ENCODE measurements at places on chromosomes 13 and 19.

GRCh38 chr13:103284466-103284865 is 218.2 kb upstream of the SLC10A2 start:
- DNase-seq = no peak

- DNase-seq = no peak
Measured at GRCh38 chr19:4217429-4218264, 11.7 kb upstream of the EBI3 start.

GRCh38 chr13:74036373-74036772 is 97.8 kb downstream of the KLF12 start:
- DNase-seq = no peak

- DNase-seq = no peak
Measured at GRCh38 chr19:34969721-34970120, 5.7 kb upstream of the ZNF792 start.

DNA sequence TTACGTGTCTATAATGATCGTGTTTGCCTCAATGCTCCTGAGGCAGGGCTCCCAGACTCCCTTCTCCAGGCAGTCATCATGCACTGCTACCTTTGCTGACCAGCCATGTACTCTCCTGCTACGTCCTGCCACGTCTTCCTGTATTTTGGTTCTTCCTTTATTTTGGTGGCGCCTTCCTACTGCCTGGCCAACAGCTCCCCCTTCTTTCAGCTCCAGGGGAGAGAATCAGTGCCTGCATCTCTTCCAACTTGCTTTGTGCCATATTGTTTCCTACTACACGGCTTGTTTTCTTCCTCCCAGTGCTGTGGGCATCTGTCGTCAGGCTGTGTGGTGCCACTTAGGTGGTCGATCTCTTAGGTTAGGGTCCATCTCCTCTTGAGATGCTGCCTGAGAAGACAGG is 96.2 kb downstream of the FGF9 start:
- DNase-seq = no peak

DNA sequence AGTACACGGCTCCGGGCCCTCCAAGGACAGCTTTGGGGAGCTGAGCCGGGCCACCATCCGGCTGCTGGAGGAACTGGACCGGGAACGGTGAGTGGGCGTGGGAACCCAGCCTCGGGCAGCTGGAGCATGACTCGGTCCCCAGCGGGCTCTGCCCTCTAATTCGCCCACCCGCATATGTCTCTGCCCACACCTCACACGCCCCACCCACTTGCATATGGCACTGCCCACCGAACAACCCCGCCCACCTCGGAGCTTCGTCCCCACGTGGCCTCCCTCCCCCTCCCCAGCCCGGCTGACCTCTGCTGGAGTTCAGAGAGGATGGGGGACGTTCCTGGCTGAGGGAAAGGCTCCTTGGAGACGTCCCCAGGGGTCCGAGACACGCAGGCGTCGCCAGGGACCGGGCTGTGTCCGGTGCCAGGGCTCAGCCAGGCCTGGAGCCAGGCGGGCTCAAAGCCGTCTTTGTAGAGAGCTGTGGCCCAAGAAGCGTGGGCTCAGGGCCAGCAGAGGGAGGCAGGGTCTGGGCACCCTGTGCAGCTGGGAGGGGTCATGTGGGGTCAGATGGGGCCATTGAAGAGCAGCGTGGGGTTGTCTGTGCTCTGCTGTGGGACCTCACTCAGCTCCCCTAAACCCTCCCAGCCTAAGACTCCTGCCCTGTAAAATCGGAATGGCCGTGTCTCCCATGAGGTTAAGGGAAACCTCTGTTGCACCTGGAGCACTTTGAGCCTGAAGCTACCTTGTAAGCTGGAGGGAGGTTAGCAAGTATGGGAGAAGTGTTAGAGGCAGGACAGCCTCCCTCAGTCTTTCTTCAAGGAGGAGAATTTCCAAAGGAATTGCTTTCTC is 3.8 kb downstream of the APC2 start:
- DNase-seq = no peak

GRCh38 chr13:96678801-96679200 is 315.5 kb downstream of the OXGR1 start:
- DNase-seq = no peak

GRCh38 chr13:98941126-98941525 is 36.7 kb downstream of the DOCK9 start:
- DNase-seq = no peak

GRCh38 chr19:13839130-13839937 is 37.6 kb upstream of the NANOS3 start:
- no peak for DNase-seq

GRCh38 chr19:50569938-50570540 is 1.8 kb upstream of the LRRC4B start:
- no peak for DNase-seq

- no peak for DNase-seq
Measured at GRCh38 chr13:21218351-21219035, 42.0 kb downstream of the MRPL57 start.

DNA sequence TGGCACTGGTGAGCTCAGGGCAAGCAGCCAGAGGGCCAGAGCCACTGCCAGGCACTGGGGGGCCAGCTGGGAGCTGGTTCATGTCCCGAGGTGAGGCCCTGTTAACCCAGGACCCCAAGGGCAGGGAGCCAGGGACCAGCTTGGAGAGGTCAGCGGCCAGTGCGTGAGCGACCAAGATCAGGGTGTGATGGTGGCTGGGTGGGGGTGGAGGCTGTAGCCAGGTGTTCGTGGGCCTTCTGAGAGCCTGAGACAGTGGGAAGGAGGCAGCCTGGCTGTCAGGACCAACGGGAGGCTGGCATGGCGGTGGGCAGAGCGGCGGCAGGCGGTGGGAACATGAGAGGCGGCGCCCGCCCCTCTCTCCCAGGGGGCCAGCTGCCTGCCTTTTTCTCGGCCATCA is 8.1 kb upstream of the KPTN start:
- DNase-seq = no peak

GRCh38 chr13:85520445-85520844 is 278.8 kb downstream of the SLITRK6 start:
- DNase-seq = no peak

DNA sequence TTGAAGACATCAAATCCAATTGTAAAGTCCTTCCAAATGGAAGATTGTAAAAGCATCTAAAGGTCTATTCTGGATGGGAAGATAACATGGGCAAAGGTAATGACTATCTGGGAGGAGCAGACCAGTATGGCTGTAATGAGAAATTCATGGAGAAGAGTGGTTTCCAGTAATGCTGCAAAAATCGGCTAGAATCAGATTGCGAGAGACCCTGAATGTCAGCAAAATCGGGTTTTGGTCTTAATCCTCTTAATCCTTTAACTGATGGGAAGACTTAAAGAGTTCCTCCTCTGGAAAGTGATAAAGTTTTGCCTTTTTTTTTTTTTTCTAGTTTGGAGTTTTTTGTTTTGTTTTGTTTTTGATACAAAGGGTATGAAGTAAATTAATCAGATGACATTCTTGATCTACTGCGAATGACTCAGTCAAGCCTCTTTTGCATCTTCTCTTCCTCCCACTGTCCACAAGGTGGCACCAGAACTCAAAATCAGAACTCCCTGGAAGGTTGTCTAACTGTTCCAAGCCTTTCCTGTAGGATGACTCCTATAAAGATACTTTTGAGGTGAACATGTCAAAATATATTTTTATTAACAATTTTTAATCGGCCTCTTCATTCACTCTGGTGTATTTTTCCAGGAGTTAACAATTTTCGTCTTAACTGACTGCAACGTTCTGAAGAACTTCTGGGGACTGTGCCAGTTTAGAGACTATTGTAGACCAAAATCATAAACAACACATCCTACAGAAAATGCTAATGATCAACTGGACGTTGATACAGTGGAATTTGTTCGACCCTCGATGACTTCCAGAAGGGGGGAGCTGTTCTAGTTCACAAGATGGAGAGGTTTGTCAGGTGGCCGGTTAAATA is 213.3 kb upstream of the MIR17HG start:
- DNase-seq = no peak
